ENCODE measurements at places on chromosomes 2 and 18.

DNA sequence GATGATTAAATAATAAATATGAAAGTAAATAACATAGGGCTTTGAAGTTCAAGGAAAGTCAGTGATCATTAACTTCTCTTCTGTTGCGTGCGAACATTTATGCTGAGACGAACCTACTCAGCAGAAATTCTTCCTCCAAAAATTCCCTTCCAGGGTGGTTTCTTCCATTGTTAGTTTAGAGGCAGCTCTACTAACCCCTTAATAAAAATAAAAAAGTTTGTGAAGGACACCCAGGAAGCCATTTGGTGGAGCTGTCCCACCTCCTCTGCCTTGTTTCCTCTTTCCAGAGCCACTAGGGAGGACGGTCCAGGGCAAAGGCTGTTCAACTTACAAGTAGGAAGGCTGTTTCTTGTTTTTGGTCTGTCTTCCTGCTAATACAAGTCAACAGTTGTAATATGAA, 2.1 kb upstream of the SMAD2 start:
- no peak for ATAC-seq

DNA sequence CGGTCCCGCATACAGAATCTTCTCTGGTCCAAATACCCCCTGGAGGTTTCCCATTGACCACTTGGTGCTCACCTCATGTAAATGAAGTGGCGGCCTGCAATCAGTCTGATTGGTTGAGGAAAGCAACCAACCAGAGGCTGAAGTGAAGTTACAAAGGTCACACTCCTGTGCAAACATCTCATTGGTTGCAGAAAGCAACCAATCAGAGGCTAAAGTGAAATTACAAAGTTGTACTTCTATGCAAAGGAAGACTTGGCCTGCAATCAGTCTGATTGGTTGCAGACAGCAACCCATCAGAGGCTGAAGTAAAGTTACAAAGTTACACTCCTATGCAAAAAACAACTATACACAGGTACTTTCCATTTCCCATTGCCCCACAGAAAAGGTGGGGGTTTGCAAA, 2.5 kb upstream of the SP100 start:
- ATAC-seq = no peak

GRCh38 chr2:147607379-147607778, 237.4 kb upstream of the ACVR2A start:
- ATAC-seq = no peak

GRCh38 chr18:54209471-54210180, 14.8 kb downstream of the MBD2 start:
- peak; percentile 88 for ATAC-seq

DNA sequence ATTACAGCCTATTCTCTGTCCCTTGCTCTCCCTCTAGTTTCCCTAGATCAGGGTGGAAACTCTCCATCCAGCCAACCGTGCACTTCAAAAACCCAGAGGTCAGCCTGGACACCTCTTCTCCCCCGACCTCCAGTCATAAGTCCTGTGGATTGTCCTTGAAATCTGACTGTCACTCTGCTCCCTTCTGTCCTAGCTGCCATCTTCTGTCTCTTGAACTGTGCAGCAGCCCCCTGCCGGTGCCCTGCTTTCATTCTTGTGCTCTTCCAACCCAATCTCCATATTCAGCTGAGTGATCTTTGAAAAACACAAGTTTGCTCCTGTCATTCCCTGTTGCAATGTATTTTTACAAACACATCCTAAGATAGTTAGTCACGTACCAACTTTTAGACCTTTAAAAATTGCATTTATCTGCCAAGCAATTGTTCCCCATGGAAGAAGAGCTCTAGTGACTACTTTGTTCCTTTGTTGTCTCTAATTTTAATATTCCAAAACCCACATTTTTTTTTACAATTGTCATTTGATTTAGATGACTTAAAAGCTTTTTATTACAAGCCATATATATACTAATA, 254.3 kb downstream of the CAMKMT start:
- no peak for ATAC-seq

DNA sequence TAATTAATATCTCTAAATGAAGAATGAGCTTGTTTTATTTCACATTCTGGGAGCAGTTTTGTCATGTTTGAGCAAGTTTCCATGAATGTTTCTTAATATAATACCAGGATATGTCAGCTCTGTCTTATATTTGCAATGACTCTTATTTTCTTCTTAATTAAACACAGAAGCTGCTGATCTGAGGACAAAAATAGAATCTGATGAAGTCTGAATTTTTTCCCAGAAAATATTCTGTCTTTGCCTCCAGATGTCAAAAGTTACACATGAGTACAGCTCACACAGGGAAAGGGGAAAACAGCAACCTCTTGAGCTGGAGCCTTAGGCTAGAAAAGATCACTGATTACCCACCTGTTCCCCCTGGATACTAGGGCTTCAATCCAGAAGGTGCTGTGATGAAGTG, 606.6 kb upstream of the SYT4 start:
- ATAC-seq = no peak

- ATAC-seq = peak; percentile 41
These were observed 47.0 kb upstream of the PLEKHM3 start for GRCh38 chr2:208072250-208072892.

GRCh38 chr2:16546128-16546754, 119.4 kb downstream of the CYRIA start:
- ATAC-seq = no peak

GRCh38 chr2:201130524-201131186, 14.7 kb downstream of the CFLAR start:
- ATAC-seq = peak; percentile 61

GRCh38 chr2:71718686-71719085, 265.3 kb downstream of the DYSF start:
- ATAC-seq = no peak

DNA sequence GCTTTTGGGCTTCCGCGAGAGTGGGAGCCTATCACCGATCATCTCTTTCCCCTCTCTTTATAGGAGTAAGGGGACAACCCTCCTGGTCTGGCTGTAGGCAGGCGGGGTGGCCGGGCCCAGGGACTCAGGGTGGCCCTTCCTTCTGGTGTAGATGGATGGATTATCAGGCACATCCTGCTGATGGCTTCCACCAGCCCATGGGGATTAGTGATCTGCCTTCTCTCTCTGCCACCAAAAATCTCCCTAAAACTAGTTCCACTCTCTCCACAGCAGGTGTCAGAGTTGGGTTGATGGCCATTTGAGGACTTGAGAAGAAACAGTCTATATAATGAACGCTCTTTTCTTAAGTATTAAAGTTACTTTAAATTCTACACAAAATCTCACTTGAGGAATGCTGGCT, 37.4 kb downstream of the NCK2 start:
- ATAC-seq = no peak

GRCh38 chr2:444937-445884, 157.3 kb upstream of the ALKAL2 start:
- no peak for ATAC-seq

DNA sequence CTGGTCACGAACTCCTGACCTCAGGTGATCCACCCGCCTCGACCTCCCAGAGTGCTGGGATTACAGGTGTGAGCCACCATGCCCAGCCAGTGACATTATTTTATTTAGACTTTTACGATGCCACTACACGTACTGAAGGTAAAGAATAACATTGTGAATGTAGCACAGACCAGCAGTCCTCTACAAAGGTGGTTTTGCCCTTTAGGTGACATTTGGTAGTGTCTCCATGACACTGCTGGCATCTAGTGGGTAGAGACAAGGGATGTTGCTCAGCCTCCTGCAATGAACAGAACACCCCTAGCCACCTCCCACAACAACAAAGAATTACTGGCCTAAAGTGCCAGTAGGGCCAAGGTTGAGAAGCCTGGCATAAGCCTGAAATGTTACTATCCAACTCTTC, 69.5 kb downstream of the MYOM1 start:
- no peak for ATAC-seq

- ATAC-seq = peak; percentile 51
These were observed 111.4 kb downstream of the NFATC1 start for GRCh38 chr18:79507076-79507545.

DNA sequence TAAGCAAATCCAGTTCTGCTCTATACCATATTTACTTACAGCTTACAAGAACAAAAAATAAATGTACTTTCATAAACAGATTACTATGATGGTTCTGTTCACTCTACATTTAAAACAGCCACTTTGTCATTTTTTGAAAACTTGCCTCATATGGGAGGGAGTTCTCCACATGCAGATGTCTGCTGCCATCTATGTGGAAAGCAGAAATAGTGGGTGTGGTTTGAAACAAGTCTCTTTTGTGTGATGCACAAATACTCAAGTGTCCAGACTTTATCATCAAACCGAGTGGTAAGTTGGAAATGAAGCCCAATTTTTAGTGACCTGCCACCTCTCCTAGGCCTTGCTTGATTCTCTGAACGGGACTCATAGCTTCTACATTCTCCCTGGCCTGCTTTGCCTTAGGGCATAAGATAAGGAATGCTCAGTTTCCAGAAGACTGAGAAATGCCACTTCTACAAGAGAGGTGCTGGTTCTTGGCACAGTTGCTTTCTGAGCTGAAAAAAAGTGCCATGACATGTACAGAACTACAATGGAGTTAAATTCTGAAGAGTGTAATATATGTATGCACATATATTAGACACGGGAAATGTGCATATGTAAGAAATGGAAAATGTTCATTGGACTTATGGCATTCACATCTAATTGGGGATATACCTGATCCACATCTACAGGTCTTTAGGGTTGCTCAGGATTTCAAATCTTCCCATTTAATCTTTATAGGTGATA, 221.0 kb downstream of the SLC8A1 start:
- ATAC-seq = no peak

DNA sequence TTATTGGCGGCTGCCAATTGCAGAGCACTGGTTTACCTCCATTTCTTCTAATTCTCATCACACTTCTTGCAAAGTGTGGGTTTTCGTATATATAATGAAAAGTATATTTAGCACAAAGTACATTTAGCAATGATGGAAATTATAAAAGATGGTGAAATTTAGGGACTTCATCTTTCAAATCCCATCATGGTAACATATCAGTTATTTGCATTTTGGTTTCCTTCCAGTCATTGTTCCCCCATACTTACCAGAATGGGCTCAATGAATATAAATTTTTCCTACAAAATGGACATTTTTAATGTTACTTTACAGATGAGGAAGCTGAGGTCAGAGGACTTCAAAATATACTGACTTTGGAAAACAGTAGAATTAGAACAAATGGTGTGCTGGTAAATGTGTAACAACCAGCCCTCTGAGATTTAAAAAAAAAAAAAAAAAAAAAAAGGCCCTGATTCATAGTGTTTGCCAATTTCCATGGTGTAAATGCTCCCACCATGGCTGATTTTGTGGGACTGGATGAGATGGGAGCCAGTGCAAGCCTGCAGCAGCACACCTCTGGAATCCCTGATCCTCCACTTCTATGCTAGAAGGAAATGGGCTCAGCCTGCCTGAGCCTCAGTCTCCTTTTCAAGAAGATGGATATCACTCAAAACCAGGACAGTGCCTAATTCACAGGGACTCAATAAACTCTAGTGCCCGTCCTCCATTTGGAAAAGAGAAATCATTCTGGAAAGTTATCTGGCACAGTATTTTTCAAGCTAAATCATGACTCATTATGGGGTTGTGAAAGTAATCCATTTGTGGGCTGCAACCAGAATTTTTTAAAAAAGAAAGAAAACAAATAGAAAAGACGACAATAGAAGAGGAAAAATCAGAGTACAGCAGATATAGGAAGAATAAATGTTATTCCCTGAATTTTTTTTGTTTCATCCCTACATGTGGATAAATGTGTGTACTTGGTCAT, 34.0 kb downstream of the LBH start:
- no peak for ATAC-seq

DNA sequence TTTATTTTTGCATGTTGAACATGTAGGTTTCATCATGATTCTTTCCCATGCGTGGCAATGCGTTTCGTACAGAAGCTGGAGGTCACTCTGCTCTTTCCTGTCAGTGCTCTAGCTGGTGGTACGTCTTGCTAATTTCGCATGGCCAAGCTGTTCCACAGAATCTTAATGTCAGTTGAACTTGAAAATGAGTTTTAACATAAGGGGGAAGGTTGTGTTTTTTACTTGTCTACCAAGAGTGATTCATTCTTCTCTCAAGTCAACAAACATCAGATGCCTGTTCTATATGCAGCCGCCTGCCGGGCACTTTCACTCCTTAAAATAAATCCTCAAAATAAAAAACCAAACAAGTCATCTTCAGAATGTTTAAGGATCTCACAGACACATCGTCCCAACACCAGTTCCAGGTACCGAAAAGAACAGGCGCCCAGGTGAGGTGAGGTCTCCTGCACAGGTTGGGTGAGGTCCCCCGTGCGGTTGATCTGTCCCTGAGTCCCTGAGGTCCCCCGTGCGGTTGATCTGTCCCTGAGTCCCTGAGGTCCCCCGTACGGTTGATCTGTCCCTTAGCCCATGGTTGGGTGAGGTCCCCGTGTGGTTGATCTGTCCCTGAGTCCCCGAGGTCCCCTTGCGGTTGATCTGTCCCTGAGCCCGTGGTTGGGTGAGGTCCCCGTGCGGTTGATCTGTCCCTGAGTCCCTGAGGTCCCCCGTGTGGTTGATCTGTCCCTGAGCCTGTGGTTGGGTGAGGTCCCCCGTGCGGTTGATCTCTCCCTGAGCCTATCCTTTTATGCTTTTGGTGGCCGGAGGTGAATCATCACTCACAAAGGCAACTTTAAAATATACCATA, 57.0 kb upstream of the KCNG2 start:
- ATAC-seq = no peak

GRCh38 chr2:127778850-127779249, 32.1 kb downstream of the WDR33 start:
- no peak for ATAC-seq

DNA sequence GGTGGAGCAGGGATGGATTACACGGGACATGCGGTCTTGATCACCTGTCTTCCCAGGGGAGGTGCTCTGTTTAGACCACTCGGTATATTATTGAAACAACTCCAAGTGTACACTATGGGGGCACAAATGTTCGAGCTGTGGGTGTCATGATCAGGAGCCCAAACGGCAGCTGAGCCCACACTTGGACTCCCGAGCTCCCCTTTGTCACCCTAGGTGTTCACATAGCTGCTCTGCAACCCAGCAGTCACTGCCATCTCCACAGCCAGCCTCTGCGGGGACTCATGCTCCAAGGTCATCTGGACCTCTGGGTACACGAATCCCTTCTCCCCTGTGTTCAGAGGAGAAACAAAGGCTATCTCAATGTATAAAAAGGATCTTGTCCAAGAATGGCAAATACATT, 46.0 kb downstream of the CAPN13 start:
- ATAC-seq = no peak

DNA sequence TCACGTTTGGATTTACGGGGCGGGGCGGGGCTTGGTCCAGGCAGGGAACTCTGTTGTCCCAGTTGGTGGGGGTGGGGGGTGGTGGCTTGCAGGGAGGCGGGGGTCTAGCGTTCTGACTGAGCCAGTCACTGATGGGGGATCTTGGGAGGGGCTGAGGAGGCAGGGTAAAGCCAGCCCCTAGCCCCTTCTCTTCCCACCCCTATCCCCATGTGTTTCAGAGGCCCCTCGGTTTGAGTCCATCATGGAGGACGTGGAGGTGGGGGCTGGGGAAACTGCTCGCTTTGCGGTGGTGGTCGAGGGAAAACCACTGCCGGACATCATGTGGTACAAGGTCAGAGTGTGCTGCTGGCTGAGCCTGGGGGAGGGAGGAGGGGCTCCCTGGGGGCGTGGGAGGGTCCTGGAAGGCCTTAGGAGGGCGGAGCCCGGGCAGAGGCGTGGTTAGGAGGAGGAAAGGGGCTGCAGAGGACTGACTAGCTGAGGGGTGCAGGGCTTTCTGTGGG, 22.0 kb upstream of the GMPPA start:
- no peak for ATAC-seq

- ATAC-seq = no peak
These were observed 109.1 kb downstream of the RIF1 start for GRCh38 chr2:151518802-151519201.
